RPMI8226 (cell line): ENCODE measurements at places on chromosomes 2 and 18.

DNA sequence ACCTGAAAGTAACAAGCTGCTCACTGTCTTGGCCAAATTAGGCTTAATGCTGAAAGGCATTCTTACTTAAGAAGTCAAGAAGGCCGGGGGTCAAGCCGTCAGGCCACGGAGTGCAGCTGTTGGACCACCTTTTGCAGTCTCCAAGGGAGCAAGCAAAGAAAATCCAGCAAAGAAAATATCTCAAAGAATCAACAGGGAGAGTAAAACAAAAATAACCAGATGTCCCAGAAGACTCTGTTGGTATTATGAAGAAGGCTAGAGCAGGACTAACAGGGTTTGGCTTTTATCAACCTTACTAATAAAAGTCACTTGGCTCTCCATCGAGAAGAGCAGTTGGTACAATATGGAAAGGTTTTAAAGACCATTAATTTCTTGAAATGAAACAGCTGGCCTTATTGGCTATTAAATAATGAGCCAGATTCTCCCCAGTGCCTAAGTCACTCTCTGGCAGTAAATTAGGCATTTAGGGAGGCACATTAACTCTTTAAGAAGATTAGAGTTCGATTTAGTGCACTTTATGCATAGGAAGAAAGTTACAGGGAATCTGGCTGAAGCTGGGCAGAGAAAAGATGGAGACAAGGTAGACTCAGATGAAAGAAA is 110.8 kb upstream of the NRP2 start:
- no peak for DNase-seq

- no peak for DNase-seq
These were observed 33.7 kb upstream of the STAT4 start for GRCh38 chr2:191184457-191184856.

- DNase-seq = no peak
These were observed 1354.9 kb upstream of the TMEFF2 start for GRCh38 chr2:193549661-193550060.

GRCh38 chr2:18845854-18846445 is 256.6 kb upstream of the NT5C1B start:
- DNase-seq = no peak

DNA sequence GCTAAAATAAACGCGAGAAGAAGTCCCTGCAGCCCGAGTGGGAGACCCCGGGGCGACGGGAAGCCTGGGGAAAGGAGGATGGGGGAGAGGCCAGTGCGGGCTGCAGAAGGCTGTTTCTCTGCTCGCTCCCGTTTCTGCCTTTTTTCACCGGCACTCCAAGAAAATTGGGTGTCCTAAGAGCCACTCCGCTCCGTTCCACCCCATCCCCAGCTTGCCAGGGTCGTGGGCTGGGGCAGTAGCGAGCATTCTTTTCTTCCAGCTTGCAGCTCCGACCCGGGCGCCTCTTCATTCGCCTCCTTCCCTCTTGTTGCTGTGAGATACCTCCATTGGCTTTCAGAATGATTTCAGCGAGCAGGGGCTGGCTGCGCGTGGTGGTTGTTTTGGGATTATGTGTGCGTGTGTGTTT is 1.1 kb downstream of the HOXD3 start:
- DNase-seq = no peak

DNA sequence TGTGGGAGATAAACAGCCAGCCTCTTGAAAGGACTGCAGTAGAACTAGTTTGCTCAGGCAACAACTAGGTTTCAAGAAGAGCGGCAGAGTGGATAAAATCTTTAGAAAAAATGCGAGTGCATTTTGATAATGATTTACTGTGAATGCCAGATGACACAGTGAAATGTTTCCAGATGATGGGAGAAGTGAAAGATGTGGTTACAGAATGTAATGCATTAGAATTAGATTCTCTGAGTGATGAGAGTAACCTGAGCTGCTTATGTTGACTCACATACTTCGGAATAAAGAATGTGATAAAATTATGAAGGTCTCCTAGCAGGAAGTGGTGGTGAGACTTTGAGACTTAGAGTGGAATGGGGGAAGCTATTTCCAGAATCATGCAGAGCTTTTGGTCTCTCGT is 184.3 kb downstream of the GULP1 start:
- no peak for DNase-seq

DNA sequence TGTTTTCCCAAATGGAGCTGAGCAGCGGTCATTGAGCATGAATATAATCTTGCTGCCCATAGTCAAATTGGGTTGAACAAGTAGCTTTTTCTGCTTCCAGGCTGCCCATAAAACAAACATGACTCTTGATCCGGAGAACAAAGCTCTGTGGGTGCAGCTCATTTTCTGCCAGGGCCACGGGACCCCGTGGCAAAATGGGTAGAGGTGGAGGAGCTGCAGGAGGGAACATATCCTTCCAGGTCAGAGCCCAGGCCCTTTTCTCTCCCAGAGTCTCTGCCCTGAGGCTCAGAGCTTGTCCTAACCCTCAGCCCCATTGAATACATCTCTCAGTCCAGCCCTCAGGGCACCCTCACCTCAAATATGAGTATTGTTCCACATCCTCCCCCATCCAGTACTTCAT is 151.6 kb upstream of the TWIST2 start:
- DNase-seq = no peak

DNA sequence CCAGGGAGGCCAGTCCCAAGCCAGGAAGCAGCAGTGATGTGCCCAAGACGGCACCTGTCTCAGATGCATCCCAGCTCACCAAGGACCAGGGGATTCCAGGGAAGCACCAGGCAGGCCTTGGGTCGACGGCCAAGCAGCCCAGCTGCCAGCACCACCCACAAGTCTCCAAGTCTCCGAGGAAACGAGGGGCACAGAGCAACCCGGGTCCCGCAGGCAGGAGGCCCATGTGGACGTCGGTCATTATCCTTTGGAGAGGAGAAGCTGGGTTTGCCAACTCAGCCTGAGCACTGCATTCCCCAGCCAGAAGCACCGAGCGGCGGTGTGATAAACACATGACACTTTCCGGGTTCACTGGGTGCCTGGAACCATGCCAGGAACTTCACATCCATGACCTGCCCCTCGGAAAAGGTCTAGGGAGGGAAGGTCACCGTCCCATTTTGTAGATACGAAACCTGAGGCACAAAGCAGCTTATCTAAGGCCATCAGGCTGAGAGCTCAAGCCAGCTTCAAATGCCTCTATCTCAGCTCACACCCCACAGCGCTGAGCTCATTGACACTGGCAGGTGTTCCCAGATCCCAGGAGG is 104.5 kb downstream of the ZNF516 start:
- DNase-seq = no peak
